EL (cell line): ENCODE measurements at places on chromosomes 6 and 20.

DNA sequence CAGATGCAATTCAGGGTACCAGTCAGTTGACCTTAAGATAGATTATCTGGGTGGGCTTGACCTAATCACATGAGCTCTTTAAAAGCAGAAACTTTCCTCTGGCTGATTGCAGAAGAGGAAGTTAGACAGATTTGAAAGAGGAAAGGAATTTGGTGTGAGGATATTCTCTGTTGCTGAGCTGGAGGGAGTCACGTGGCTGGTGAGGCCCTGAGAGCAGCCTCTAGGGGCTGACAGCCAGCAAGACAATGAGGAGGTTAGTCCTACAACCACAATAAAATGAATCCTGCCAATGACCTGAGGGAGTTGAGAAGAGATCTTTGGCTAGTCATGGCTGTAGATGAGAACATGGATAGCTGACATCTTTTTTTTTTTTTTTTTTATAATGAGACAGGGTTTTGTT lies 87.0 kb upstream of the B3GAT2 start:
- peak; percentile 22 for DNase-seq

- DNase-seq, result no peak
Measured at GRCh38 chr6:95227351-95227750, 350.0 kb upstream of the MANEA start.

DNA sequence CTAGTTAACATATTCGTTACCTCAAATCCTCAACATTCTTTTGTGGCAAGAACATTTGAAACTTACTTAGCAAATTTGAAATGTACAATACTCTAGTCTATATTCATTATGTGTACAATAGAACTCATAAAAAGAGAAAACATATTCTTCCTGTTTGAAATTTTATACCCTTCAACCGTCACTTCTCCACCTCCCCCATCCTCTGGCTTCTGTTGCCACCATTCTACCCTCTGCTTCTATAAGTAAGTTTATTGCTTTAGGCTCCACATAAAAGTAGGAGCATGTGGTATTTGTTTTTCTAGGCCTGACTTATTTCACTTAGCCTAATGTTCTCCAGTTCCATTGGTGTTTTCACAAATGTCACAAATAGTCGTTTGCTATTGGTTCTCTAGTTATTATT lies 205.3 kb downstream of the TENT5A start:
- no peak for DNase-seq

DNA sequence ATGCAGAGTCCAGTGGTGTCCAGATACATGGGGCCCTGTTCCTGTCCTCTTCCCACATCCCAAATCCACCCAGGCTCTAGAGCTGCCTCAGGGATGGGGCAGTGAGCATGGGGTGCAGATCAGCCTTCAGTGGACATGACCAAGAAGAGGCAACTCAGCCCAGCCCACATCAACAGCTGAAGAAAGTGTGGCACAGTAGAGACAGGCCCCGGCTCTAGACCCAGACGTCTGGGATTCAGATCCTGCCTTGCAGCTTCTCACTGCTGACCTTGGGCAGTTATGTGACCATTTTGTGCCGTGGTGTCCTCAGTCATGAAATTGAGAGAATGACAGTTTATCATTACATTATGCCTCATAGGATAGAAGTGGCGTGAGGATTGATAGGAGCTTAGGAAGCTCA lies 54.6 kb upstream of the CST7 start:
- DNase-seq, result no peak
